Suppressor macrophage treated with lipopolysaccharide for 4 hours (primary cell): ENCODE measurements at places on chromosomes 5 and 9.

- DNase-seq = no peak
Observed at GRCh38 chr5:79720096-79720495, 30.5 kb downstream of the CMYA5 start.

GRCh38 chr9:91733006-91733624 lies 216.9 kb downstream of the ROR2 start:
- DNase-seq = no peak

DNA sequence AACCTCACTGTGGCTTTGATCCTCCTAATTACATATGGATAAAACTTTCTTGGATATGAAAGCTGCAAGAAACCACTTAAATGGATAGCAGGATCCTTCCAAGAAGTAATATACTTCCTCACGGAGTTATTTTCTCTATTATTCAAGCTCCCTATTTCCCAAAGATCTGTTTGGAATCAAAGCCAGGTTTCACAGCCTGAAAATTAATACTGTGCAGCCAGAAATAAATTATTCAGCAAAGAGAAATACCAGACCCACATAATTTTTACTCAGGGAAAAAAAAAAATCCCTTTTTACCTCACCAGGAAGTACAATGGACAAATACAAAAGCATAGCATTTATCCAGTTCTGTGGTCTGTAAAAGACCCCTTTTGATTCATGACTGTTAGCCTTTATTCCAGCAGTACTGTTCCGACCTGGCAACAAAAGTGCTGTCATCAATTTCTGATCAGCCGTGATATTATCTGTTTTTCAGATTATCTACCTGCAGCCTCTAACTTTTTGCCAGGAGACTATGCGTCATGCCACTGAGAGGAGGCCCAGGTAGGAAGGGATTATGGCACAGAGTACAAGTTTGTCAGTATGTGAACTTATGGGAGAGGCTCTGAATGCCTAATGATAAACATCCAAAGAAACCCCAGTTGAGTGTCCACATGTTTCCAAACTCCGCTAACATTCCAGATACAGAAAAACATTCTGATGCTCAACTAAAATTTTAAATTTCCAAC lies 57.0 kb downstream of the FBN2 start:
- DNase-seq = no peak

- no peak for DNase-seq
Observed at GRCh38 chr9:77829420-77829819, 181.3 kb upstream of the GNA14 start.

DNA sequence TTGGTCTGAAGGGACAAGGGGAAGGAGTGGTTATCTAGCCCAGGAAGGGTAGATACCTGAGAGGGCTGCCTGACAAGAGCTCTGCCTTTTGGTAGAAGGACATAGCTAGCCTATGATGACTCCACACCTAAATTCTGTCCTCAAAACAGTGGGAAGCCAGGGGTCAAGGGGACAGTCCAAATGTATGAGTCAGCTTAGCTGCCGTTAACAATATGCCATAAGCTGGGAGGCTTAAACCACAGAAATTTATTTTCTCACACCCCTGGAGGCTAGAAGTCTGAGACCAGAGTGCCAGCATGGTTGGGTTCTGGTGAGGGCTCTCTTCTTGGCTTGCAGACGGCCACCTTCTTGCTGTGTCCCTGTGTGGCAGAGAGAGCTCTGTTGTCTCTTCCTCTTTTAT lies 306.4 kb downstream of the NTRK2 start:
- no peak for DNase-seq
